ENCODE measurements at places on chromosomes 6 and 20.

- no peaks in the 10 kb centered on the region for H3K4me1 ChIP-seq
- no peaks in the 10 kb centered on the region for H3K36me3 ChIP-seq
- H3K27ac ChIP-seq = no peak overlapping the region
- H3K27me3 ChIP-seq = no peaks in the 10 kb centered on the region
Observed at GRCh38 chr6:105482921-105483320, 80.0 kb upstream of the PREP start.

DNA sequence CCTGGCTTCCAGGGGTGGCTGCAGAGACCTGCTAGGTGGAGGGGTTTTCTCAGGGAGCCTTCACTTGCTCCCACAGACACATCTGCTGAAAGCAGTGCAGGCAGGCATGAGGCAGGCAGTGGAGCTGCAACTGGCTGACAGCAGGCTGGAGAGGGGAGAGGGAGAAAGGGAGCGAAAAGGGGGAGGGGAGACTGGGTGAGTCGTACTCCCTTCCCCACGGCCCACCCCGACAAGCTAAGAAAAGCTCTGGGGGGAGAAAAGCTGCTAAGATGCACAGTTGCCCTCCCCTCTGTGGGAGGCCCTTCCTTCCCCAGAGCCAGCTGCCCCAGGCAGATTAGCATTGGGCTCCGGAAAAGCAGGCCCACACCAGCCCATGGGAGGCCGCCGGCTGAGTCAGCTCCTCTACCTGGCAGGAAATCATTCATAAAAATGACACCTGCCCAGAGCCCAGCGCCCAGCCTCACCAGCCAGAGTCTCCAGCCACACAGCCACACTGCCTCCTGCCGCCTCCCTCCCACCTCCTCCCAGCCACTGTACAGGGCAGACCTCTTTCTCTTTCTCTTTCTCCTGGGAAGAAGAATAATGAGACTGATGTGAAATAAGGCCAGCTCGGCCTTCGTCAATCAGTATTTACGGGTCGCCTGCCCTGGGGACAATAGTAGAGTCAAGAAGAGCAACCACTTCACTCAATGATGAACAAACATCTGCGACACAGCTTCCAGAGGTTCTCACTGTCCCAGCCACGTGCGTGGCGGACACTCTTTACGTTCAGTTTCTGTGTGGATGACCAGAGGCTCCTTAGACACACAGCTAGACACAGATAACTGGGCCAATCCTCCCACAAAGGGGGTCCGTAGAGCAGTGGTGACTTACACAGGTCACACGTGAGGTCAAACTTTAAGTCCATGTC is 7.7 kb upstream of the C20orf203 start:
- no peaks in the 10 kb centered on the region for H3K27me3 ChIP-seq
- H3K27ac ChIP-seq = no peak overlapping the region
- no peaks in the 10 kb centered on the region for H3K36me3 ChIP-seq
- no peak overlapping the region for H3K4me3 ChIP-seq

GRCh38 chr20:6583134-6583738 is 184.2 kb upstream of the BMP2 start:
- DNase-seq = peak; percentile 48
- no peak overlapping the region for H3K4me3 ChIP-seq
- no peaks in the 10 kb centered on the region for H3K4me1 ChIP-seq
- H3K36me3 ChIP-seq = no peaks in the 10 kb centered on the region
- H3K27ac ChIP-seq = no peak overlapping the region

GRCh38 chr6:136012198-136012887 is 160.8 kb downstream of the PDE7B start:
- no peaks in the 10 kb centered on the region for H3K36me3 ChIP-seq
- DNase-seq = no peak
- no peaks in the 10 kb centered on the region for H3K27me3 ChIP-seq
- H3K4me3 ChIP-seq = no peak overlapping the region
- H3K27ac ChIP-seq = no peak overlapping the region

- no peaks in the 10 kb centered on the region for H3K36me3 ChIP-seq
- no peak overlapping the region for H3K4me3 ChIP-seq
- H3K27me3 ChIP-seq = no peaks in the 10 kb centered on the region
Observed at GRCh38 chr6:125571207-125571755, 178.2 kb upstream of the HEY2 start.

GRCh38 chr6:104955927-104956730 is 778 bp upstream of the LIN28B start:
- peak overlapping the region; percentile 95 for H3K27ac ChIP-seq
- no peaks in the 10 kb centered on the region for H3K4me1 ChIP-seq
- H3K36me3 ChIP-seq = no peaks in the 10 kb centered on the region

DNA sequence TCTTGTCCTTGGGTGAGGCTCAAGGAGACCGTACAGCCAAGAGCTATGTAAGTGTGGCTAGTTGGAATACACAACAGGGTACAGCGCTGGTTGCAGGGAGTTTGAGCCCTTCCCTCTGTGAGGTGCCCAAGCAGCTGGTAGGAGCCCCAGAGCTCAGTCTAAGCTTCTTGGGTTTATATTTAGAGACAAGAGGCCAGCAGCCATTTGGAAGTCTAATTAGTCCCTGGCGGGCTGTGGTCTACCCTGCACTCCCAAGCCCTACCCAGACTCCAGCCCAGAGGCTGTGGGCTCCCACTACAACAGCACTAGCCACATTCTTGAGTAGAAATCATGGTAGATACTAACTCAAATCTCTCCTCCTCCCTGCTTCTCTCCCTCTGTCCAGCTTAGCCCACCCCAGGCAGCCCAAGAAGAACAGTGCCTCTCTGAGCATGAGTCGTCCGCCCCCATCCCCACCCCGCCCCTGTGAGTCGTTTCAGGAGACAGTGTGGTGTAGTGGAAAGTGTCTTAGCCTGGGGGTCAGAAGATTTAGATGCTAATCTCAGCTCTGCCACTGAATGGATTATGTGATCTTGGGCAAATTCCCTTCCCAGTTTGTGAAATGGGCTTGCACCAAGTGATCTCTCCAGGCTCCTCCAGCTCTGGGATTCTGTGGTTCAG is 37.8 kb downstream of the EIF2S2 start:
- H3K36me3 ChIP-seq = no peaks in the 10 kb centered on the region
- H3K4me3 ChIP-seq = no peak overlapping the region
- H3K27me3 ChIP-seq = no peaks in the 10 kb centered on the region
- no peak overlapping the region for H3K27ac ChIP-seq
- H3K4me1 ChIP-seq = peaks cover 2% of the 10 kb centered on the region

All from iPS DF 6.9 (cell line).